ENCODE measurements at places on chromosomes 3 and 15.

DNA sequence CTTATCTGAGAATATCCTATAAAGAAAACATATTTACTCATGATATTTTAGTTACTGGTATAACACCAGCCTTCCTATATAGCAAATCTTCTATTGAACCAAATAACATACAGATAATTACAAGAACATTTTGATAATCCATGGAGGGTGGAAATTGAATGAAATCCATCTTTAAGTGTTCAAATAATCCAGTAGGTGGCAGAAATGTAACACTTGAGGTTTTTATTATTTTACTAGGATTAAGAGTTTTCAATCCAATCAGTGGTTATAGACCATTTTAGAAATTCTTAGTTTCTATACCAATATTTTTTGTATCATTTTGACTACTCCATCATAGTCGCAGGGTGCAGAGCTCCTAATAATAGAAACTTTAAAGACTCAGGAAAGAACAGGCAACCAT lies 101.9 kb upstream of the KCNH8 start:
- no peak for DNase-seq

GRCh38 chr3:58358808-58359207 lies 26.1 kb downstream of the PXK start:
- no peak for DNase-seq

GRCh38 chr3:183898028-183898431 lies 13.3 kb upstream of the PARL start:
- DNase-seq: no peak

DNA sequence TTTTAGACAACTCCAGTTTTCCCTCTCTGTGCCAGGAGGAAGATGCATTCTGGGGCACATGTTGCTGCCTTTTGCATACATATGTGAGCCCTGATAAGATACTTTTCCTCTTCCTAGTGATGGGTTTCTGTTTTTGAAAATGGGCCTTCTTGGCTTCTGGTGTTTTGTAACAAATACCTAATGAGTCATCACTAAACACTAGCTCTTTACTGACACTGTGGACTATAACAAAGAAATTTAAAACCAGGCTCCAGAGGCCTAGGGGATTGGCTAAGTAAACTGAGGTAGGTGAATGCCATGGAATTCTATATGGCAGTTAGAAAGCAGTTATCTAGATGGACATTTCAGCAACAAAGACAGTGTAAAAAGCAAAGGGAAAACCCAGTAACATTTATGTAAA lies 93.4 kb upstream of the NR2E3 start:
- DNase-seq: no peak

DNA sequence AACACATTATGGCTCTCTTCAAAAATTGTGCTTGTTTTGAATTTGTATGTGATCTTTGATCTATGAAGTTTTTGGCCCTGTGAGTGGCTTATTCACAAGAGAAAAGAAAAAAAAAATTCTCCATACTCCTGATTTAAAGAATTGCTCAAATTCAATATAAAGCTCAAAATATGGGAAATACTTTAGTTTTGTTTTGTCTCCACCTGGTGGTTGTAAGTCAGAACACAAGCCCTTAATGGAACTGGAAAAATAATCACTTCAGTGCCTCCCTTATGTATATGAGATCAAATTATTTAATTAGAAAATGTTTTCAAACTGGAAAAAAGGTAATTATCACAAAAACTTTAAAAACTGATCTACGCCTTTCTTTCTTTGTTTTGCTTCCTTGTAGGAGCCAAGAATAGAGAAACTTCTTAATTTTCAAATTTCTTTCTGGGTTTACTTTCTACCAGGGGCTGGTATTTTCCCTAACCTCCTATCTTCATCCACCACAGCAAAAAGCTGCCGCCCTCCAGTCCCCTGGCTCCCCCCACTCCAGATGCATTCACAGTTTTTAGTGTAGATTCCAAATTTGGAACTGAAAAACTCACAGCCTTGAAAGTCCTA lies 50.6 kb downstream of the SERP1 start:
- DNase-seq: peak; percentile 66

DNA sequence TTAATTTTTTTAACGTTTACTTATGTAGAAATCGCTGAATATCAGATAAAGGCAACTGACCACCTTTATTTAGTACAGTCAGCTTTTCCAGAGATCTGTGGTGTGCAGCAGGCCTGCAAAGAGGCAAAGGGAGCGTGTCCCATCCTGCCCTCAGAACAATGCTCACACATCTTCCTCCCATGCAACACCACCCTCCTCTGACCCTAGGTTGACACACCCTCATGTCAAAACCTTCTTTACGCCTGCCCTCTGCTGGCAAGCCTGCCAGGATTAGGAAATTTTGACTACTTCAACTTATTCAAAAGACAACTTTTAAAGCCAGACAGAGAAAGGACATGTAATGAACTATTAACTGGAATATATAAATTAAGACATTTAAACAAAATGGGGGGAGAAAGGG lies 513.7 kb downstream of the FOXP1 start:
- DNase-seq: peak; percentile 79

GRCh38 chr15:83947156-83947555 lies 288.4 kb upstream of the GOLGA6L4 start:
- no peak for DNase-seq

- no peak for DNase-seq
Observed at GRCh38 chr3:158739078-158739477, 6.8 kb upstream of the RARRES1 start.

- DNase-seq: no peak
Observed at GRCh38 chr15:38650936-38651327, 86.3 kb upstream of the RASGRP1 start.

- DNase-seq: no peak
Observed at GRCh38 chr3:106008766-106009165, 140.0 kb upstream of the CBLB start.

- no peak for DNase-seq
Observed at GRCh38 chr3:76122007-76122406, 336.7 kb upstream of the ZNF717 start.
